GM04504 (cell line): ENCODE measurements at places on chromosomes 4 and X.

DNA sequence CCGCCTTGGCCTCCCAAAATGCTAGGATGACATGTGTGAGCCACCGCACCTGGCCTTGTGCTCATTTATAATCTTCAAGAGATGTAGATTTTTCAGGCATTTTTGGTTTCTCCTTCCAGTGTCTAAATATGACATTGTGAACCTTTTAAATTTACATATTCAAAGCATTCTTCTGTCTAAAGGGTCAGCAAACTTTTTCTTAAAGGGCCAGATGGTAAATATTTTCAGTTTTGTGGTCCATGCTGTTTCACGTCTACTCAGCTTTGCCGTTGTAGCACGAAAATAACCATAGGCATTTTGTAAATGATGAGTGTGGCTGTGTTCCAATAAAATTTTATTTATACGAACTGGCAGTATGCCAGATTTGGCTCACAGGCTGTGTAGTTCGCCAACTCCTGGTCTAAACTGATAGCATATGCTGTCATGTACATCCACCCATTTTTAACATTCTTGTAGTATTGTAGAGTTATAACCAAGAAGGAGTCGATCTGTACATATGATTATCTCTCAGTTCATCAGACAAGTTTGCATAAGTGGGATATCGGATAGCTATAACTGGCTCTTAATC lies 12.7 kb upstream of the GCNA start:
- no peak for DNase-seq

- no peak for DNase-seq
These were observed 96.1 kb downstream of the ARHGAP24 start for GRCh38 chr4:85571008-85571407.

DNA sequence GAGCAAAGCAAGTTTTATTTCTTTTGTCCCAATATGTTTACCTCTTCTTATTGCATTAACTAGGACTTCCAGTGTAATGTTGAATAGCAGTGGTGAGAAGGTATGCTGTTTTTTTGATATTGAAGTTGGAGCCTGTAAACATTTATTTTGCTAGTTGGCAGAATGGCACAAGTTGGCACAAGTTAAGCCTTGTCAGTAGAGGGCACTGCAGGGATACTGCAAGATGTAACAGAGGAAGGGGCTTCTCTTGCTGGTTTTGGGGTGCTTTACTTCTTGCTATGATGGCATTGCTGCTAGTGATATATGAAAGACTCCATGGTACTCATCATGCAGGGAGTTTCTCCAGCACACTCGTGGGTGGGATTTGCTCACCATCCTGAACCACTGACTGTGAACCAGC lies 327.3 kb upstream of the ARX start:
- no peak for DNase-seq

- DNase-seq = no peak
These were observed 472.3 kb downstream of the GRID2 start for GRCh38 chr4:92776080-92776479.

DNA sequence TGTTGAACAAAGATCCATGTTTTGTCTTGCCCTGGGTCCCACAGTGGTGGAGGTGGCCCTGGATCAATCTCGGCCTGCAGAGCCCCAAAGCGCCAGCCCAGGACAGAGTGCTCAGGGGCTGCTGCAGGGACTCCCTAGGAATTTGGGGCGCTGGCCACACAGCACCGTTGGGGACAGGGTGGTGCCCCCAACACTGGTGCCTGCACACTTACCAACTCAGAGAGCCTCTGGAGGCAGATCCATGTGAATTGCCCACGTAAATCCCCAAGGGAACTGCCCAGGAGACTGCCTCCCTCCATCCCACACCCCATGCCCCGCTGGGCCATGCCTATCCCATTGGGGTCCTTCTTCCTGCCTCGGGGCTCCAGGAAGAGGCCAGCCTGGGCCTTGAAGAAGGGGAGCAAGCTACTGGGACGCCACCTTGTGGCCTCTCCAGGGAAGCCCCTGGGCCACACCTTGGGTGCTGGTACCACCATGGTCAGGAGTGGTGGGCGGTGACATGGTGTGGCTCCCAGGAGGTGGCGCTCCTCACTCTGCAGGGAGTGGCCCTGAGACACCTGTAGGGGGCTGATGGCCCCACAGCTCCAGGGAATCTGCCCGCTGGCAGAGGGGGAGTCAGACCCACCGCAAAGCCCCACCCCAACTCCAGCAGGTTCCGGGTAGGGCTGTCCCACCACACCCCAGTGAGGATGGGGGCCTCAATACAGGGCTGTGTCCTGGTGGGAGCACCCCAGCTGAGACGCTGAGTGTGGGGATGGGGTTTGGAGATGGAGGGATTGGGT lies 22.8 kb downstream of the CFAP99 start:
- DNase-seq = no peak
